ENCODE measurements at places on chromosomes 3 and 15. TPM values are rescaled to one million over a fixed set of nuclear protein-coding genes. Genes with fewer than 3 reads are reported as not detected.

DNA sequence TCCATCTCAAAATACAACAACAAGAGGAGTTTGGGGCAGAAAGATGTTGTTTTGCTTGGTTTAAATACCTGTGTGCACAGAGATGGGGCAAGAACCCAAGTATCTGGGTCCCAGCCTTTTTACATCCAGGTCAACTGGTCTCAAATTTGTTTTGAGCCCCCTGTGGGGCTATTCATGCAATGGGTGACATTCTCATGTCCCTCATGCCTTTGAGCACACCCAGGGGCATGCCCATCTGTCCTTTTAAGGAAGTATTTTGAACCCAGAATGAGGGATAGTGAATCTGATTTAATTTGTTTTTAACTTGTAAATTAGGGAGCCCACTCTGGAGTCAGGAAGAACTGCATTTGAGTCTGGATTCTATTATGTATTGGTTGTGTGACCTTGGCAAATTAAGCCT is 14.8 kb downstream of the ABCF3 start:
- no peaks in the 10 kb centered on the region for H3K36me3 ChIP-seq
- no peak for DNase-seq
- H3K4me3 ChIP-seq, result no peak overlapping the region

The PPP4R2 gene
- 16.0 TPM for polyA plus RNA-seq

The LDHAL6B gene
- polyA plus RNA-seq, result not detected

The TRPM1 gene
- polyA plus RNA-seq, result not detected

- DNase-seq, result no peak
- no peak overlapping the region for H3K4me3 ChIP-seq
- H3K27ac ChIP-seq, result no peak overlapping the region
- H3K4me1 ChIP-seq, result no peaks in the 10 kb centered on the region
- H3K36me3 ChIP-seq, result peaks cover 2% of the 10 kb centered on the region
- no peaks in the 10 kb centered on the region for H3K27me3 ChIP-seq
These were observed 73.7 kb upstream of the SLCO2A1 start for GRCh38 chr3:134103470-134103869.

The GOLGA8T gene
- not detected for polyA plus RNA-seq

DNA sequence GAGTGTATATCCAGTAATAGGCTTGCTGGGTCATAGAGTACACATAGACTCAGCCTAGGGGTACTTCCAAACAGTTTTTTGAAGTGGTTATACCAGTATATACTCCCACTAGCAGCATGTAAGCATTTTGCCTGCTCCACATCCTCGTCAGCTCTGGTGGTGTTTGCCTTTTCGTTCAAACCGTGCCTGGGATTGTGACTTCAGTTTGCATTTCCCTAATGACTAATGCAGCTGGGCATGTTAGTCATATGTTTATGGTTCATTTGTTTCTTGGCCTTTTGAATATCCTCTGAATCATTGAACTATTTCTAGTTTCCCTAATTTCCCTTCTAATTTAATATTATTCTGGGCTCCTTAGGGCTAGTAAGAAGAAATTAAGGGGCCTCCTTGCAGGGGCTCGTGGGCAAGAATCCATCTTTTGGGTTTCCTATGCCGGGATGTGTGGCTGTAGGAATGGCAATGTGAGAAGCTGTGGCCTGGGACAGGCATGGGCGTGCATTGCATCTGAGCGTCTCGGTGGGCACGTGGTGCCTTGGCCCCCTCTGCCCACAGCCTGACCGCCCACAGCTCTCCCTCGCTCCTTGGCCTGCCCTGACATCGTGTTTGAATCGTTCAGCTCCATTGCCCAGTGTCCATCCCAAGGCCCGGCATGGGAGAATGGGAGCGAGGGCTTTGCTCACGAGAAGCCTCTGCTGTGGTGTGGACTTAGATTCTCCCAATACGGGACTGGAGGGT is 26.4 kb downstream of the FAH start:
- peak overlapping the region; percentile 59 for H3K27ac ChIP-seq
- no peaks in the 10 kb centered on the region for H3K36me3 ChIP-seq
- no peak overlapping the region for H3K4me3 ChIP-seq

- H3K27ac ChIP-seq, result no peak overlapping the region
- H3K27me3 ChIP-seq, result no peaks in the 10 kb centered on the region
- H3K4me3 ChIP-seq, result no peak overlapping the region
- no peaks in the 10 kb centered on the region for H3K36me3 ChIP-seq
- peak; percentile 47 for DNase-seq
These were observed 12.0 kb downstream of the STARD5 start for GRCh38 chr15:81311752-81312464.

The HTR3E gene
- polyA plus RNA-seq, result not detected

DNA sequence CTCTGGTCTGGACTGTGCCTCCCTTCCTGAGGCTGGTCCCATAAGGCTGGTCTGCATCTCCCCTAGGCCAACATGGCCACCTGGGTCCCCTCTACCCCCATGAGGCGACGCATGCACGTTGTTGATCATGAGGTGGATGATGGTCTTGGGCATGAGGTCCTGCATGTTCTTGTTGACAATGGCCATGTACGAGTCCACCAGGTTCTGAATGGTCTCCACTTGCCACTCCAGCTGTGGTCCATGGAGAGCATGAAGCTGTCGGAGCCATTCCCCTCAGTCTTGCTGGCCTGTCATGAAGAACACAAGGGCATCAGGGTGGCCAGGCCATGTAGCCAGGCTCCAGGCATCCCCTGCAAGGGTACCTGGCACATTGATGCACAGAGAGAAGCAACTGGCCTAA is 27.1 kb upstream of the CSPG4 start:
- no peak for DNase-seq
- H3K4me3 ChIP-seq, result no peak overlapping the region
- no peaks in the 10 kb centered on the region for H3K4me1 ChIP-seq
- H3K36me3 ChIP-seq, result no peaks in the 10 kb centered on the region
- no peaks in the 10 kb centered on the region for H3K27me3 ChIP-seq

Data from aorta (tissue), 5 donors.